ENCODE measurements at places on chromosomes 16 and 17. TPM values are rescaled to one million over a fixed set of nuclear protein-coding genes. Genes with fewer than 3 reads are reported as not detected.

- ATAC-seq = no peak
Observed at GRCh38 chr16:65120831-65121721, 787 bp downstream of the CDH11 start.

DNA sequence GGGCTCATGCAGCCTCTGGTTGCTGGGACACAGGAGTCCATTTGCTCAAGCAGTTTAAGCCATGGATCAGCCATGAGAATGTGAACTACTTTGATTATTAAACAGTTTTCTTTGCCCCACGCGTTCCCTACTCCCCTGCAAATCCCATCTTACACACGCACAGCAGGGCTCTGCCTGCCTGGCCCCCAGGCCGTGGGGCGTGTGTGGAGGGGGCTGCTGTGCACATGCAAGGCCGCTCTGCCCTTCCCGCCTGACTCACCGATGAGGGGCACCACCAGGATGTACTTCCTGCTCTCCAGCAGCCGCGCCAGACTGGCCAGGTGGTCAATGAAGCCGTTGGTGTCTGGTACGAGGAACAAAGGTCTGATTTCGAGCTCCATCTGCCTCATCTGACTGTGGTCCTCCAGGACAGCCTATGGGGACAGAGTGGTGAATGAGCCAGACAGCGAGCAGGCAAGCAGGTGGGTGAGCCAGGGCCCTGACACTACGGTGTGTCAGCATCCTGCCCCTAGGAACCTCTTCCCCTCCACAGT, 13.7 kb downstream of the HIC1 start:
- ATAC-seq = no peak

GRCh38 chr17:17902877-17903276, 66.1 kb upstream of the SREBF1 start:
- ATAC-seq = no peak

DNA sequence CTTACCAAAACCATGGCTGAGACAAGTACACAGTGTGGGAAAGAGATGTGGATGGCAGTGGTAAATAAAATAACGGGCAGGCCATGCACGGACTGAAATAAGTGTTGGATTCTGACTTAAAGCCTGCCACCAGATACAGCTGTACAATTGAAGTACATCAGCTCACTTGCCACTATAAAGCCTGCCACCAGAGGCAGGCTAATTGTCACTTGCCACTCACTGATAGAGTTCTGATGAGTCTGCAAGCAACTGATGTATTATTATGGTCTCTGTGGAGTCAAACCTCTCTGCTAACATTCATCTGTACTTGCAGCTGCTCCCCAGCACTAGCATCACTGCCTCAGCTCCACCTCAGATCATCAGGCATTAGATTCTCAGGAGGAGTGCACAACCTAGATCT, 93.0 kb downstream of the CYTH1 start:
- no peak for ATAC-seq

DNA sequence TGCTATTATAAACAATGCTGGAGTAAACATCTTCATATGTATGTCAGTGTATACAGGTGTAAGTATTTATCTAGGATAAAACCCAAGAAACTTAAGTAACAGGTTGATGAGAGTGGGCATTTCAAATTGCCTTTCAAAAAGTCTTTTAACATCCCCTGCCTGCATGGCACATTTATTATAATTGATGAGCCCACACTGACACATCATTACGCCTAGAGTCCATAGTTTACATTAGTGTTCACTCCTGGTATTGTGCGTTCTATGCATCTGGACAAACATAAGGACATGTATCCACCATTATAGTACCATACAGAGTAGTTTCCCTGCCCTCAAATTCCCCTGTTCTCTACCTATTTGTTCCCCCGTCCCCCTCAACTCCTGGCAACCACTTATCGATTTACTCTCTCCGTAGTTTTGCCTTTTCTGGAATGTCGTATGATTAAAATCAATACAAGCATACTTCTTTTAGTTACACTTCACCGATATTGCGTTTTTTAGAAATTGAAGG, 53.7 kb downstream of the NACA2 start:
- ATAC-seq = no peak

- no peak for ATAC-seq
Observed at GRCh38 chr17:38619451-38619795, 13.7 kb upstream of the SRCIN1 start.

GRCh38 chr17:78745407-78746088, 36.5 kb downstream of the CYTH1 start:
- ATAC-seq = no peak

- ATAC-seq = no peak
Observed at GRCh38 chr17:49588312-49588711, 12.6 kb downstream of the NXPH3 start.

GRCh38 chr16:24117680-24118079, 138.5 kb upstream of the CACNG3 start:
- no peak for ATAC-seq

GRCh38 chr17:40355123-40355803, 9.3 kb downstream of the GJD3 start:
- peak; percentile 52 for ATAC-seq

DNA sequence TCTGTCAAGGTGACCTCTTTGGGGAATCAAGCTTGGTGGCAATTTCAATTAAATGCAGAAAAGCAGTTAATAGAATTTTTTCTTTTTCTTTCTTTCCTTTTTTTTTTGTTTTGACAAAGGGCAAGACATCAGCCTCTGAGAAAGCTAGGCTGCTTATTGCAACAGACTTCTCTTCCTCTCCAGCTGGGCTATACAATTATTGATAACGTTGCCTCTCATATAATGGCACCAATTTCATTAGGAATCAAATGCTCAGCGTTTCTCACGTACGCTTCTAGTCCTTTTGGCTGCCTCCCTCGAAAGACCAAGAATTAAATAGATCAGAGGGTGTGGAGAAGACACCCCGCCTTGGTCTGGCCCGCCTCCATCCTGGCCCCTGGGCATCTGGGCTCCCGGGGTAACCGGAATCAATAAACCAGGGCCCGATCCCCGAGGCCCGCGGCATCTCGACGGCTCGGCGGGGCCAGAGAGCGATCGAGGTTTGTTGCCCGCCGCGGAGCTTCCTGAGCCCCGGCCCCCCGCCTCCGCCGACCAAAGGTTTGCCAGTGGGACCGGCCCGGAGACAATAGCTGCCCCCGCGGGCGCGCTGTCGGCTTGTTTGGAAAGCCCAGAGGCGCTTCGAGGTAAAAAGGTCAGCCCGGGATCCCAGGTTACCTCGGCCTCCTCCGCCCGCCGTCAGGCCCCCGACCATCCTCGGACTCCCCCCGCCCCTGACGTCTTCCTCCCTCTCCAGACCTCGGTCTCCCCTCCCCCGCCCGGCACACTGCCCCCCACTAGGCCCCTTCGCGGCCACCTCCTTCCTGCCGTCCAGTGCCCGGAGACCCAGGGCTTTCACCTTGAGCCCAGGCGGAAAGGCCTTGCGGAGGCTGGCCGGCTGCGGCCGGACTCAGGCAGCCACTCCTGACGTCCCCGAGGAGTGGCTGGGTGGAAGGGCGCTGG, 3.9 kb downstream of the HOXB1 start:
- no peak for ATAC-seq

DNA sequence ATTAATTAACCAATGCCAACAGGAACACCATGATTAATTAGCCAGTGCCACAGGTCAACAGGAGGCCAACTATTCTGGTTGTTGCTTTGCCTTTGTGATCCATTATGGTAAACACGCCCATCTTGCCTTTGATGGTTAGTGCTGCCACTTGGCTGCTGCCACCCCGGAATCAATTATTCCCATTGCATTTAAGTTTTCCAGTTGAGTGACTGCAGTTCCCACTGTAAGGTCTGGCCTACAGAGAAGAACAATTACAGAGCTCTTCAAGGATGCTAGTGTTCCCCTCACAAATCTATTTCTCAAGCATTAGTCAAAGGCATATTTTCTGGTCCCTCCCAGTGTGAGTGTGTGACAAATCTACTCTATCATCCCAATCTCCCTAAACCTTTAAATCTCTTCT, 7.1 kb upstream of the CLEC19A start:
- ATAC-seq = no peak

DNA sequence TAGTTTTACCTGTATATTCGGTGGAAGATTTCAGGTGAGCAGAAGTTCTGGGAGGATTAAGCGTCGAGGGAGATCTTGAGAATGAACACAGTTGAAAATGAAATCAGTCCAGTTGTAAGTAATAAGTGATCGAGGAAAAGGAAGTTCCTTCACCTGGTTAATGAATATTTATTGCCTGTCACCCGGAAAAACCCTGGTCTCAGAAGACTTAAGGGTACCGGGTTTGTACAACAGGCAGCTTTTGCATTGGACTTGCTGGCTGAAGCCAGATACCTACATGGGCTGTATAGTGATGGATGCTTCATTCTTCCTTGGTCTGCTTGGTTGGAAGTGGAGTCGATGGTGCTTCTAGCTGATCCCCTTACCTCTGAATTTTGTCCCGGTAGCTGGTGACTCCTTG, 72.7 kb downstream of the PRKCA start:
- ATAC-seq = no peak

DNA sequence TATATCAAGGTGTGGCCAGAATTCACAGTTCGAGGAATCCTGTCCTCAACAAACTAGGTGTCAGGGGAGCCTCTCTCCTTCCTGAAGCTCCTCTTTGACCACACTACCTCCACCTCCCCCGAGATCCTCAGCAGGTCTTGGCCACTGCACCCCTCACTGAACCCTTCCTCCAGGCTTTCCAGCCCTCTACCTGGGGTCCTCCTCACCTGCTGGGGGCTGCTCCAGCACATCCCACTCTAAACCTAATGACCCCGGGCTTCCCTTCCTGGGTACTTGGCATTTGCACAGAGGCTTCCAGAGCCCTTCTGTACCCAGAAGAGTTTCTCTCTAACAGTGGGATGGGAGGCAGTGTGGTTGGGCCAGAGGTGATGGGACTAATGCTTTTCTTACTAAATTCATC, 9.7 kb downstream of the SLC6A2 start:
- no peak for ATAC-seq

- ATAC-seq = no peak
Observed at GRCh38 chr16:67296420-67296819, 17.1 kb downstream of the PLEKHG4 start.

DNA sequence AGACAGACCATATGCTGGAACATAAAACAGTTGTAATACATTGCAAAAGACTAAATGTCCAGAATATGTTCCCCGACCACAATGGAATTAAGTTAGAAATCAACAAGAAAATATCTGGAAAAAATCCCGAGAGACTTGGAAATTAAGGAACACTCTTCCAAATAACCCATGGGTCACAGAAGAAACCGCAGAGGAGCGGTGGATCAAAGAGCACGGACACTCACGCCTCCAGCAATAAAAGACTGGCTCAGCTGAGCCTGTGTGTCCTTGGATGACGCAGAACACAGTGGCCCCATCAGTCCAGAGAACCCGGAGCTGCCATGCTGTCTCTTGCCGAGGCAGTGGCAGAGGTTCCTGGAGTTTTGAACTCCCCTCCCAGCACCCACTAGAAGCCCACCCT, 30.9 kb upstream of the FOXF1 start:
- ATAC-seq = no peak

DNA sequence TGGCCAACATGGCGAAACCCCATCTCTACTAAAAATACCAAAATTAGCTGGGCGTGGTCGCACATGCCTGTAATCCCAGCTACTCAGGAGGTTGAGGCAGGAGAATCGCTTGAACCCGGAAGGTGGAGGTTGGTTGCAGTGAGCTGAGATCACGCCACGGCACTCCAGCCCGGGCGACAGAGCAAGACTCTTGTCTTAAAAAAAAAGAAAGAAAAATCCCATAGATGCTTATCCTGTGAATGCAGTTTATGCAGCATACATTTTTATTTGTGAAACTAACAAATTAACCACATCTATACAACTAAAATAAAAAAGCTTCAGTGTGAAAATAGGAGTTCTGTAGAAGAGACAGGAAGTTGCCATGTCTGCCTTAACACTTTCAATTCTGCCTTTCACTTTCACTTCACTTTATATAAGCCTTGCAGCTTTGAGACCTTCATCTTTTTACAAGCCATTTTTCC, 7.1 kb downstream of the IGSF6 start:
- ATAC-seq = no peak

GRCh38 chr16:6573577-6573976, 759.1 kb upstream of the RBFOX1 start:
- no peak for ATAC-seq

GRCh38 chr17:34582901-34583245, 3.5 kb downstream of the TMEM132E start:
- no peak for ATAC-seq

GRCh38 chr17:15346066-15346595, 4.7 kb upstream of the TEKT3 start:
- ATAC-seq = no peak

DNA sequence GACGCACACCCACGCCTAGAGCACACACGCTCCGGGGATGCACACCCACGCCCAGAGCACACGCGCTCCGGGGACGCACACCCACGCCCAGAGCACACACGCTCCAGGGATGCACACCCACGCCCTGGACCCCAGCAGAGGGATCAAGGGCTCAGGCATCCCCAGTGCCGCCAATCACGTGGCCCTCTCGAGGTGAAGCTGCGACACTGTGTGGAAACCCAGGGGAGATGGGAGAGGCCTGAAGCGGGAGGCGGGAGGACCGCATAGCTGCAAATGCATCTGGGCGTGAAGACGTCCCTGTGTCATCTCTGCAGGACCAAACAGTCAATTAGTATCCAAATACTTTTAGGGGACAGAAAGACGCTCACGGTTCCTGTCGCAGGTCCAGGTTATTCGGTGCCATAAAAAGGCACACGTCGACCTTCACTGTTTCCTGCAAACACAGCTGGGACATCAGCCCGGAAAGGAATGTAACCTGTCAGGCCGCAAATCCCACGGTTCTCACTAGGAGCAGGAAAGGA, 56.4 kb downstream of the TBC1D16 start:
- ATAC-seq = no peak

DNA sequence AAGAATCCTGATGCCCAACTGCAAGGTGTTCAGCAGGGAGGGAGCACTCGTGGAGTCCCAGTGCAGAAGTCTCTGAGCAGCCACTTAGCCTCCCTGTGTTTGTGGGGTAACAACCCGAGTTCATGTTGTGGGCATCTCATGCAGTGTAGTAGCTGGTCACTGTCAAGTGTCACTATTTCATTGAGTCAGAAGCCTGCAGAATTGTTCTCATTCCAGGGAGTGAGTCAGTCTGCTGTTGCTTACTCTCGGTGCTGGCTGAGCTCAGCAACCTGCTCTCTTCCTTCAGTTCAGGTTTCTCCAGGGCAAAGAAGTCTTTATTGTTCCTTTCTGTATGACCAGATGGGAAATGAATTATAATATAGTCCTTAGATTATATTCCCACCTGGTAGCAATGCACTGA, 24.1 kb downstream of the HMOX2 start:
- ATAC-seq = peak; percentile 75

- peak; percentile 9 for ATAC-seq
Observed at GRCh38 chr16:11681976-11682654, 13.9 kb downstream of the SNN start.

Gene NDUFAF8
- 41.2 TPM for total RNA-seq

Gene EVPLL
- total RNA-seq = 5.3 TPM

Gene DHRS7B
- total RNA-seq = 7.5 TPM

Gene DOC2B
- 32.5 TPM for total RNA-seq

Gene MYH13
- total RNA-seq = 0.16 TPM

Gene WSCD1
- total RNA-seq = 0.24 TPM

Gene NTN1
- total RNA-seq = 9.1 TPM

Gene CES4A
- total RNA-seq = 6.0 TPM

Measured in esophagus mucosa (tissue), 1 donor.